ENCODE measurements at places on chromosomes 2 and 18.

DNA sequence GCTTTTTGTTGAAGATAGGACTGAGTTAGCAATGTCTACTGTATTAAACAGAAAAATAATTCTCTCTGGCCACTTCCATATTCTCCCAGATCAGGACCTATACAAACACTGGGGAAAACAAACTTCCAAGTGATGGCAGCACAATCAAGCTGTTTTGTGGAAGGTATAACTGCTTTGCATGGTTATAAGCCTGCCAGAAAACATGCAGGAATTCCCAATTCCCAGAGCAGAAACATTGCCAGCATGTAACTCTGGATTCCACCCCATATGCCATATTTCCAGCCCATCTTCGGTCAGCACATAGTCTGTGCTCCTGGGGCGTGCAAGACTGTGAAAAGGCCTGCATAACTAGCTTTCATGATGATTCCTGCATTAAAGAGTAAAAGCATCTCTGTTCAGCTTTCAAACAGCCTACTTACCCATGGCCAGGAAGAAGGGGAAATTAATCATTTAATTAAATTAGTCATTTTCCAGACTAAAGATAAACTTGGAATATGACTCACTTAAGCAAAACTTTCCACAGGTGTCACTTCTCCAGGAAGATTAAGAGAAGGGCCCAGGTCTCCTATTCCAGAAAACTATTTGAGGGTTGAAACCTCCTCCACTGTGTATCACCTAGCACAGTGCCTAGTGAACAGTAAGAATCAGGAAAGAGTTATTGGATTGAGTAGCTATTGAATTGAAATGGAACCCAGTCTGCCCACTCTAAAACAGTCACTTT is 280.5 kb downstream of the NRXN1 start:
- no peak for DNase-seq

GRCh38 chr2:138787053-138787666 is 7.0 kb upstream of the NXPH2 start:
- peak; percentile 86 for DNase-seq

- DNase-seq, result no peak
Observed at GRCh38 chr18:40407909-40408308, 1547.1 kb upstream of the PIK3C3 start.

GRCh38 chr2:46701152-46701551 is 214.5 kb downstream of the MCFD2 start:
- DNase-seq, result no peak

DNA sequence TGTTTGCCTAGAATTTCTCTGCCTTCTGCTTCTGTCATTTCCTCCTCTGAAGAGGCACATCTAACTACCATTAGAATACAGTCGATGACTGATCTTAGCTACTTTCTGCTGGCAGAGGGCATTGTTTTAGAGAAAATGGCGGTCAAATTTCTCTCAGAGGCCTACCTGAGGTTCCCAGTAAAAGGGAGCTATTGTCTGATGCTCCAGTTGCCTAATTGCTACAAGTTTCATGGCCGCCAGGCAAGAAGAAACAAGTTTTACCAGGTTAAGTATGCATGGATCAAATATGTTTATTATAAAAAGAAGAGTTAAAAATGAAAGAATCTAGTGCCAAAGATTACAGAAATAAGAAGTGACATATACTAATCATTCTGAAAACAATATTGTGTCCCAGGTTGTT is 416.6 kb downstream of the DSC3 start:
- no peak for DNase-seq

- peak; percentile 47 for DNase-seq
Observed at GRCh38 chr2:108620656-108621055, 86.4 kb downstream of the LIMS1 start.

- DNase-seq, result no peak
Observed at GRCh38 chr18:76514573-76514972, 19.5 kb upstream of the ZNF516 start.

DNA sequence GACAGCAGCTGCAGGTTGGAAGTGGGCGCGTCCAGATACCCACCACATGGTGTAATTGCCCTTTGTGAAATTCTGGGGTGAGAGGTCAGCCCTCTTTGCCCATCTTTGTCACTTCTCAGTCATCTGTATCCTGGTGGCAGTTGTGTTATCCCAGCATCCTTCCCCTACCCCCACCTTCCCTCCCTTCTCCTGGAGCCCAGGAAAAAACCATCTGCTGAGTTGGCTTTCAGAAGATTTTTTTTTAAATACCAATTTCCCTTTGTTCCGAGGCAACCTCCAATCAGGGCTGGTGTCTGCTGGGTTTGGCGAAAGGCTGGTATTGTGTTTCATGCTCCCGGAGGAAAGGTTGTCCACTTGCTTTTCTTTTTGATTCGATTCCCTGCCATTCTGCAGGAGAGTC is 35.2 kb downstream of the SETBP1 start:
- peak; percentile 75 for DNase-seq

- no peak for DNase-seq
Observed at GRCh38 chr2:224927646-224928173, 114.6 kb downstream of the DOCK10 start.

DNA sequence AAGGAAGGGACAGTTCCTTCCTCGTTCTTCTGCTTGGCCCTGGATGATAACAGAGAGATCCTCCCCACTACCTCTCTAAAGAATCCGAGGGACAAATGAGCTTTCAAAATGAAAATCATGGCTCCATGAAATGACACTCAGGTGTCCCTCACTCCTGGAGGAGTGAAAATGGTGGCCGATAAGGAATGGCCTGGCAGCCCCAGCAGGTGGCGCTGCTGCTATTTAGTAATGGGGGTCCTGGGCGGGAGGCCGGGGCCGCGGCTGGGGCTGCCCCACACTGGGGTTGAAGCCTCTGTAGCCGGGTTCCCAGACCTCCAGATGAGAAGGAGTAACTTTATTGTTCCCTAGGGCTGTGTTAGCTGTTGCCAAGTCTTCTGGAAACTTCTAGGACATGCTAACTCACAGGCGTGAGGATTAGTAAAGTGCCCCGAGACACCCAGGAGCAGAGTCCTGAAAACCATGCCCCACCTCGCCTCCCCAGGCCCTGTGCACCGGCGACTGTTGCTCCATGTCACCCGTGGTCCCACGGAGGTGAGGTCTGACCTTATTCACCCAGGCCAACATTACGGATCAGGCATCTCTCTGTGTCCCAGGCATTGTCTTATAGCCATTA is 138.0 kb downstream of the CTIF start:
- peak; percentile 87 for DNase-seq

DNA sequence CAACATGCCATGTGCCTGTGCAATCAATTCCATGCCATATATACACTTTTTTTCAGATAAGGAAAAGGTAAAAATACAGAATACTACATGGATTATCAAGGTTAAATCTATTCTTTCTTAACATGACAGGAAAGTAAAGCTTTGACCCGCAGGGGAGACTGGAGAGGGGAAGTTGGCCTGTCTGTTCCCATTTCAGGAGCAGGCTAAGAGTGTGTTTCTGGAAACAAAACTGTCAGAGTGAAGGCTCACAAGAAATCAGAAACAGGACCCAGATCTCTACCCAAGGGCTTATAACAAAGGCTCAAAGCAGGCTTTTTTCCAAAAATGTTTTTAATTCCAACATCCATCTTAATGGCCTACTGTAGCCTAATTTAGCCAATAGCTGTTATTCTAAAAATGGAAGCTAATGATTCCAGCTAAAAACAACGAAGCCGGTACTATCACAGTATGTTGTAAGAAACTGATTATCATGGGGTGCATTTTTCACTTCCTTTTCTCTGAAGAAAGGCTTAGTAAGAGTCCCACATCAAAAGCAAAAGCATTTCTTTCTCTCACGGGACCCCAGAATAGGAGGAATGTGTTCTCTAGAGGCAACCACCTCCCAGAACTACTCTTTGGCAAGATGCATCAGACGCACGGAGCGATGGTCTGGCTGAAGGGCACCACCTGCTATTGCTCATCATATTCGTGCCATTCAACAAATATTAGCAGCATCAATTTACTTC is 41.4 kb downstream of the FECH start:
- no peak for DNase-seq

GRCh38 chr18:79524181-79525078 is 128.7 kb downstream of the NFATC1 start:
- no peak for DNase-seq

GRCh38 chr2:120206022-120206581 is 17.1 kb downstream of the TMEM185B start:
- peak; percentile 33 for DNase-seq

- no peak for DNase-seq
Observed at GRCh38 chr2:171390941-171391516, 42.8 kb downstream of the METTL8 start.

DNA sequence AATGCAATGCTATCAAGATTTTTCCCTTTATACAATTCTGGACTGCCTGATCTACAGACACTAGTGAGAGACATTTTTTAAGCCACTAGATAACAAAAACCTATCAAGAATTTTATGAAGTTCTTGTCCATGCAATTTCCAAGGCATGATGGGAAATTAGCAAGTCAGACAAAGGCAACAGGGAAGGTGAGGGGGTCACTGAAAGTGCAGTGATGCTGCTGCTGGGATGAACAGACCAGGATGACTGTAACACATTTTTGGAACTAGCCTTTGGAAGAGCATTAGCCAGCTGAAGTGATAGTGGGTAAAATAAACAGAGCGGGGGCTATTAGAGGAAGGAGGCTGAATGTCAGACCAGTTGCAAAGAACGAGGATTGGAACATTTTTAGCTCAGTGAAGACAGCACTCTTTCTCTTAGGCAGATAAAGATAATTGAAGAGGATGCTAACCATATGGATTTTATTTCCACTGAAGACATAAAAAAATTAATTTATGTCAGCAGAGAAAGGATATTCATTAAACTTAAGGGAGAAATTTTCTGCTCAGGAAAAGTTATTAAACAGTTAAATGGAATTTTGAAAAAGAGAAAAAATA is 17.9 kb downstream of the NRXN1 start:
- no peak for DNase-seq

- DNase-seq, result no peak
Observed at GRCh38 chr2:237688081-237688480, 60.7 kb downstream of the LRRFIP1 start.

- no peak for DNase-seq
Observed at GRCh38 chr2:222604749-222605515, 51.0 kb downstream of the FARSB start.

- no peak for DNase-seq
Observed at GRCh38 chr2:233084488-233084887, 24.3 kb downstream of the INPP5D start.

GRCh38 chr2:169928463-169928864 is 101.2 kb downstream of the UBR3 start:
- peak; percentile 74 for DNase-seq

- peak; percentile 96 for DNase-seq
Observed at GRCh38 chr2:237291138-237291792, 122.7 kb downstream of the COL6A3 start.

DNA sequence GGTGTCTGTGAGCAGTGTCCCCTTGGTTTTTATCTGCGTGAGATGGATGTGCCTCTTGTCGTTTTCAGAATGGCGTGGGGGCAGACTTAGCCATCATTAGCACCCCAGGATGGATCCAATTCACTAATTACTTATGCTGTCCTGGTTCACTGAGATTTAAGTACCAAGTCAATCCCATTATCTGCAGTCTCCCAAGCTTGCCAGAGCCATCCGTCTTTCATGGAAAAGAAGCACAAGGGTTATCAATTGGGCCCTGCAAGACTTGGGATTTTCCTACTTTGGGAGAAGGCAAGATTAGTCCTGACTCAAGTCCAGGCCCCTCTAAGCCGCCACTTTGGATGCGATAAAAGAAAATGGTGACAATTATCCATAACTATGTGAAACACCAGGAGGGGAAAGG is 404.0 kb downstream of the TMEM182 start:
- DNase-seq, result no peak

DNA sequence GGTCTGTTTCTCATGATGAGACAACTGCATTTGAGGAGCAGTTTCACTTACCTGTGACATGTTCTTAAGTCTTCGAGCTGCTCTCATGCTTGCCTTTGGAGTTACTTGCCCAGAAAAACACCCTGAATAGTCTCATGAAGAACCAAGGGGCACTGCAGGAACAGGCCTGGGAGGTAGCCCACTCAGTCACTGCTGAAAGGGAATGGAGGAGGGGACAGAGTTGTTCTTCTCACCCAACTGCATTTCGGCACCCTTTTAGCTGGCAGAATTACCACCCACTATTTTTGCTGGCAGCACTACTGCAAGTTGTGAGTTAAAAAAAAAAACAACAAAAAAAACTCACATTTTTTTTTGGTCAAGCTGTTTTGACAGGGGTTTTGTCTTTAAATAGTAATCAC is 181.9 kb downstream of the PTPRM start:
- DNase-seq, result no peak

- DNase-seq, result no peak
Observed at GRCh38 chr18:48845174-48845573, 105.6 kb downstream of the SMAD7 start.

GRCh38 chr2:119431155-119431975 is at the start of gene TMEM37:
Gene TMEM37, plus strand, starts transcription at chr2:119431854. Its CDS starts 50 bp downstream, at chr2:119431904.
- peak; percentile 87 for DNase-seq

DNA sequence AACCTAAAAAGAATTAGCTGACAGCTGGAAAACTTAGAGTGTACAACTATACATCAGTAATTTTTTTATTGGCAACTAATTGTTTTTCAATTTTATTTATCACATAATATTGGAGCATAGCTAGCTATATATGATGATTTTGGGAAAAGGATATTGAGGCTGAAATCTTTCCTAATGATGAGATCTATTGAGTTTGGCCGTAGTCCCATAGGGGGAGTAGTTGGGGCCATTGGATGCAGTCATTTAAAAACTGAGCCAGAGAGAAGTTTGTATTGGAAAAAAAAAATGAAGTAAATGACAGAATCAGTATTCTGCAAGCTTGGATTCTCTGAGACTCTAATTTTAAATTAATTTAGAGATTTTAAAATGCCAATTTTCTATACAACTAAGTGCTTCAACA is 179.8 kb downstream of the LTBP1 start:
- DNase-seq, result no peak

DNA sequence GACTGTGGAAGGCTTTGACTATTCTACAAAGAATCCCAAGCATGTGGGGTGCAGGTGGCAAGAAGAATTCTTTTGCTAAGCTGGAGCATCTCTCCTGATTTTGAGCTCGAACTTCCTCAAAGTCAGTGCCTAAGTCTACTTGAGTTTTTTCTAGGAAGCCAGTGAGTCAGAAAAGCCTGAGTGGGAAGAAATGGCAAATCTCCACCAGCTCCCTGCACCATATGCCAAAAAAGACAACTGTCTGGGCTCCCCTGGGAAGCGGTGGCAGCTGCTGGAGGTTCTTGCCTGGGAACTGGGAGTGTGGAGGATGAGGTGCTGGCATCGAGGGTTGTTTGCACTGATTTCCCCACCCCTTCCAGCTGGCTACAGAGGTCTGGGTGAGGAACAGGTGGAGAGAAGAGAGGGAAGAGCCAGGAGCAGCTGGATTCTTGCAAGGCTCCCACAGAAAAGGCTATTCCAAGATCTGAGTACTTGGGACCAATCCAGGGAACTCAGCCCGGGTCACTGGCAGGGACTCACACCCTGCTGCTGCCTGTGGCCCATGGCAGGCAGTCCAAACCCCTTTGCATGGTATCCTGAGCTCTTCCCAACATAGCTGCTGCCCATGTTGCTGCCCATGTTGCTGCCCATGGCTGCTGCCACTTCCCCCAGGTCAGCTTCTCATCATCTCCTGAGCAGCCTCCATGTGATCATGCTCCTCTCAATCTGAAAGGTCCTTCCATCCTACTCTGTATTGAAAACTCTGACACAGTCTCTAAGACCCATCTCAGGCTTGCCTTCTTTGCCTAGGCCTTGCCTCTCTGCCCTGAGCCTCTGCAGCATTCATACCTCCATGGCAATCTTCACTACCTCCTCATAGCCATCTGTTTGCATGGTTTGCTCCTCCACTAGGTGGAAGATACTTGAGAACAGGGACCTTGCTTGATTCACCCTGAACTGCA is 128.3 kb upstream of the SPATS2L start:
- peak; percentile 54 for DNase-seq

- no peak for DNase-seq
Observed at GRCh38 chr2:98040331-98040939, 44.7 kb upstream of the TMEM131 start.

GRCh38 chr2:161556440-161556839 is 67.8 kb upstream of the SLC4A10 start:
- DNase-seq, result no peak

Measured in eye (tissue), 1 donor.